Osteocyte (in vitro differentiated cells): ENCODE measurements at places on chromosomes 7 and 10. TPM values are rescaled to one million over a fixed set of nuclear protein-coding genes. Genes with fewer than 3 reads are reported as not detected.

DNA sequence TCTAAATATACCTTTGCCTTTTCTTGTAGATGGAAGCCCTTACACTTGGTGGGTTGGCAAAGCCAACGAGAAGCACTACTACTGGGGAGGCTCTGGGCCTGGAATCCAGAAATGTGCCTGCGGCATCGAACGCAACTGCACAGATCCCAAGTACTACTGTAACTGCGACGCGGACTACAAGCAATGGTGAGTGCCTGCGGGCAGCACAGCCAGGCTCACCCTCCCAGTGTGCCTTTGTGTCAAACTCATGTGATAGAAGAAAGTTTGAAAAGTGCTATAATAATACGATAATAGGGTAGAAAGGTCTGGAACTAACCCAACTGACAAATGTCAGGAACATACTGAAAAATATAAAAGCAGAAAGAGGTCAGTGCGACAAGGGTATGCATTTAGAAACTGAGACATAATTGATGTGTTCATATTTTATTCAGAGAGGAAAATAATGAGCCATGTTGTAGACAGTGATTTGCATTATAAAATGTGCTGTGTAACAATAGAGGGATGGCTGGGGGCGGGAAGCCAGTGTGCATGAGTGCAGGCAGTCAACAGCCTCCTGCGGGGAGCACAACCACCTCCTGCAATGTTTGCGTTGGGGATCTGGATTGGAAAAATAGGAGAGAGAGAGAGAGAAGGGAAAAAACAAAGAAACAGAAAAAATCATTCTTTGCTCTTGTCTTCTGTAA is 686.9 kb upstream of the C7orf33 start:
- no peaks in the 10 kb centered on the region for H3K36me3 ChIP-seq
- no peak for DNase-seq
- no peak overlapping the region for H3K4me3 ChIP-seq
- H3K4me1 ChIP-seq = no peaks in the 10 kb centered on the region
- no peak overlapping the region for H3K27ac ChIP-seq

- peaks cover 1% of the 10 kb centered on the region for H3K36me3 ChIP-seq
- H3K27me3 ChIP-seq = no peaks in the 10 kb centered on the region
- H3K4me1 ChIP-seq = no peaks in the 10 kb centered on the region
- no peak overlapping the region for H3K27ac ChIP-seq
These were observed 179.3 kb downstream of the ATRNL1 start for GRCh38 chr10:115272482-115272881.

DNA sequence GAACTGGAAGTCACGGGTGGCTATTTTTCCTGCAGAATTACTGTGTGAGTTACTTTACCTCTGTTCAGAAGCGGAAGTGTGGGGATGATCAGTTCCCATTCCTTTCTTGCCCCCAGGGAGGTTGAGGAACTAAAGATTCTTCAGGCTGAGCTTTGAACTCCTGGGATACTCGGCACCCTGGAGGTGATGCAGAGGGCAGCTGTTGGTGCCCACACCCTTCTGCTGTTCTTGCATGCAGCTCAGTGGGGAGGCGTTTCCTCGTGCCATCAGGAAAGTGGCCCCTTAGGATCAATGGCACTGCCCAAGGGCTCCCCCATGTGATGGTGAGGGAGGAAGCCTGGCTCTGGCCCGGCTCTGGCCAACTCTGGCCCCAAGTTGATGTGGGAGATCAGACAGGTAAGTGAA is 44.7 kb upstream of the MXI1 start:
- no peaks in the 10 kb centered on the region for H3K4me1 ChIP-seq
- no peak overlapping the region for H3K27ac ChIP-seq
- no peak for DNase-seq
- no peaks in the 10 kb centered on the region for H3K36me3 ChIP-seq
- no peak overlapping the region for H3K4me3 ChIP-seq

GRCh38 chr10:13883636-13884444 is 297.1 kb downstream of the PRPF18 start:
- DNase-seq = no peak
- H3K4me1 ChIP-seq = peaks cover 44% of the 10 kb centered on the region
- H3K27ac ChIP-seq = peak overlapping the region; percentile 35
- peaks cover 11% of the 10 kb centered on the region for H3K36me3 ChIP-seq
- no peak overlapping the region for H3K4me3 ChIP-seq

DNA sequence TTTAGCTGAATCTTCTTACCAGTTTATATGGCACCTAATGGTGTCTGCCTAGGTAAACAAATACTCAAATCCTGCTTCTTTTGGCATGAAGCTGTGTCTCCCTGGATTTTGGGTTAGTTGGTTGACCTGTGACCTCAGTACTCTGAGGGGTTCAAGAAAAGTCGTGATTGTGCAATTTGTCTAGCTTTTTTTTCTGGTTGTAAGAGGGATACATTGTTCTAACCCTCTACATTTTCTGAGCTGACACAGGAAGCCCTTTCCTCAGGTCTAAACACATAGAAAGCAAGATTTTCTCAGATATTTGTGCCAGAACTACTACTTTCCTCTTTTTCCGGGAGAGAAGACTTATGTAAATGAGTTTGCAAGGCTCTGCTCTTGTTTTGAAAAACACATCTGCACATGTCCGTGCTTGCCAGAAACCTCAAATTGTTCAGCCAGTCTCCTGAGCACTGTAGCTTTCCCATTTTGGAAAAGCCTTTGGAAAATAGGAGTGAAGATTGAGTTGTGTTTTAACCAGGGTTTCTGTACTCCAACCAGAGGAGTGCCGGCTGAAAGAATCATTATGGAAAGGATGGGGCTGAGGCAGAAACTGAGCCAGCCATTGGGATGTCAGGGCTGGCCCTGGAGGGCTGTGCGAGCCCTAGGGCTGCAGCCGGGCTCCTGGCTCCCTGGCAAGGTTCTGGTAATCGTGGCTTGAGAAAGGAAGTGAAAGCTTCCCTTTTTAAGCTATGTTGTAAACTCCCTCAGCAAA is 31.3 kb upstream of the CXCL12 start:
- H3K4me1 ChIP-seq = peaks cover 13% of the 10 kb centered on the region
- H3K4me3 ChIP-seq = no peak overlapping the region
- peaks cover 22% of the 10 kb centered on the region for H3K27me3 ChIP-seq
- H3K36me3 ChIP-seq = peaks cover 3% of the 10 kb centered on the region

- no peaks in the 10 kb centered on the region for H3K27me3 ChIP-seq
- no peak overlapping the region for H3K27ac ChIP-seq
- no peaks in the 10 kb centered on the region for H3K4me1 ChIP-seq
- H3K4me3 ChIP-seq = no peak overlapping the region
- no peak for DNase-seq
- H3K36me3 ChIP-seq = no peaks in the 10 kb centered on the region
These were observed 18.4 kb upstream of the CALN1 start for GRCh38 chr7:72430531-72430930.

DNA sequence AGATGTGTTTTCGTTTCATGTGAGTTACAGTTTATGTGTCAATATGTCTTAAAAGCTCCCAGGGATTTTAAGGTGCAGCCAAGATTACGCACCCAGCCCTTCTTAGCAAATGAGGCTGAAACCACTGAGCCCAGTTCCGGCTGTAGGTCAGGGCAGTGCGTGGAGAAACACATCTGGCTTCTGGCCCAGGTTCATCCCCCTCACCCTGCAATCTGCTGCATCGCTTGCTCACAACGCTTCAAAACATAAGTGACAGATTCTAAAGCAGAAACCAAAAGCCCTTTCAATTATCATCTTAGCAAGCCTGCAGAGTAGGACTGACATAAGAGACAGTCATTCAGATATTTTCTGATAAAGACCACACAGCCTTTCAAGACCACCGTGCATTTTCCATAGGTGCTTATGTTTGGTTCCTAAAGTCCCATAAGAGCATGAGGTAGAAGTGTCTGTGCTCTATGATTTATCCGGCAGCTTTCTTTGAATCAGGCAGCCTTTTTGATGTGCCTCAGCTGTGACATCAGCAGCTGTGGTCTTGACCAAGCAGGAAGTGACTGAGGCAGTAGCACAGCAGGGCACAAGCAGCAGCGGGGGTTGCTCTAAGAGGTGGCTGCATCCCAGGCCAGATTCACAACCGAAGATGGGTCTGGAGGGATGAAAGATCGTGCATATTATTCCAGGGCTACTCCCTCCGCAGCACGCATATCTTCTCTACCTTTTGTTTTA is 72.1 kb upstream of the LYZL2 start:
- DNase-seq = peak; percentile 75
- no peaks in the 10 kb centered on the region for H3K27me3 ChIP-seq
- no peak overlapping the region for H3K4me3 ChIP-seq
- no peaks in the 10 kb centered on the region for H3K36me3 ChIP-seq
- peak overlapping the region; percentile 52 for H3K27ac ChIP-seq

- no peaks in the 10 kb centered on the region for H3K4me1 ChIP-seq
- no peak for DNase-seq
- no peaks in the 10 kb centered on the region for H3K36me3 ChIP-seq
- no peak overlapping the region for H3K27ac ChIP-seq
- peaks cover 4% of the 10 kb centered on the region for H3K27me3 ChIP-seq
These were observed 29.4 kb upstream of the ECHDC3 start for GRCh38 chr10:11712744-11713143.

- no peaks in the 10 kb centered on the region for H3K36me3 ChIP-seq
- no peak overlapping the region for H3K27ac ChIP-seq
- no peak for DNase-seq
- H3K4me3 ChIP-seq = no peak overlapping the region
These were observed 177.0 kb downstream of the PRKAG2 start for GRCh38 chr7:151699928-151700319.

GRCh38 chr7:80907141-80907601 is 11.7 kb downstream of the SEMA3C start:
- peaks cover 5% of the 10 kb centered on the region for H3K36me3 ChIP-seq
- peak overlapping the region; percentile 48 for H3K27ac ChIP-seq
- no peaks in the 10 kb centered on the region for H3K27me3 ChIP-seq
- peaks cover 35% of the 10 kb centered on the region for H3K4me1 ChIP-seq

- no peak overlapping the region for H3K4me3 ChIP-seq
- DNase-seq = no peak
- no peaks in the 10 kb centered on the region for H3K27me3 ChIP-seq
These were observed 101.1 kb downstream of the BTAF1 start for GRCh38 chr10:92024700-92025099.

DNA sequence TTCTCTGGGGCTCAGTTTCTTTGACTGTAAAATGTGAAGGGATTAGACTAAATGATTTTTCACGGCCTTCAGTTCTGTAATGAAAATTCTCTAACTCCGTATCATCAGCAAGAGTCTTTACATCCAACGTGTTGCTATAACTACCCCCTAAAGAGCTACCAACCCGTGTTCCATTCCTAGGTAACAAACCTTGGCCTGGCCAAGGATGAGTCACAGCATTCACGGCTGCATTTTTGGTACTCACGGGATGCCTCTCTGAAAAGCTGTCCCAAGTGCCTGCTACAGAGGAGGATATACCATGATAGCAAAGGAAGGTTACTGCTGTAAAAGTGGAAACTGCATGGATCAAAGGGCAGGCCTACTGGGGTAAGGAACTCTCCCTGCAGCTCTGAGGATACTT is 5.9 kb downstream of the LRRC4 start:
- no peak overlapping the region for H3K27ac ChIP-seq
- DNase-seq = no peak
- H3K36me3 ChIP-seq = peaks cover 11% of the 10 kb centered on the region
- H3K4me1 ChIP-seq = peaks cover 19% of the 10 kb centered on the region
- H3K4me3 ChIP-seq = no peak overlapping the region

DNA sequence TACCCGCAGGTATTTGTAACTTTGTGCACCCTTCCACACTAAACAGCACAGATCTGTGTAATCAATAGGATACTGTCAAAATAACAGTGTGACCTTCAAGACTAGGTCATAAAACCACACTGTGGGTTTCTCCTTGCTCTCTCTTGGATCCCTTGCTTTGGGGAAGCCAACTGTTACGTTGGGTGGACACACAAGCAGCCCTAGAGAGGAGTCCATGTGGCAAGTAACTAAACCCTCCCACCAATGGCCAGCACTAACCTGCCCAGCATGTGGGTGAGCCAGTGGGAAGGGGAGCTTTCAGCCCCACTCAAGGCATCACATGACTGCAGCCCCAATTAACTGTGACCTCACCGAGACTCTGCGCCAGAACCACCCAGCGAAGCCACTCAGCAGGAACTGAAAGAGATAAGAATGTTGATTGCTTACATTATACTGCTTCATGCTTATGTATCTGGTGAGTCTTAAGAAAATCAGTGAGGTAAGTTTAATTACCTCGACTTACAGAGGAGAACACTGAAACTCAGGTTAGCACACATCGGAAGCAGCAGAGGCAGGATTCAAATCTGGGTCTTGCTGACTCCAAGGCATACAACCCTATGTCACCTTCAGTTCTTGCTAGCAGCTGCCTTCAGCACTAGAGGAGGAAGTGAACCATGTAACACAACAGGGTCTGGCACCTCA is 9.4 kb upstream of the ZC3HAV1 start:
- DNase-seq = no peak
- H3K27ac ChIP-seq = no peak overlapping the region
- peaks cover 19% of the 10 kb centered on the region for H3K27me3 ChIP-seq

DNA sequence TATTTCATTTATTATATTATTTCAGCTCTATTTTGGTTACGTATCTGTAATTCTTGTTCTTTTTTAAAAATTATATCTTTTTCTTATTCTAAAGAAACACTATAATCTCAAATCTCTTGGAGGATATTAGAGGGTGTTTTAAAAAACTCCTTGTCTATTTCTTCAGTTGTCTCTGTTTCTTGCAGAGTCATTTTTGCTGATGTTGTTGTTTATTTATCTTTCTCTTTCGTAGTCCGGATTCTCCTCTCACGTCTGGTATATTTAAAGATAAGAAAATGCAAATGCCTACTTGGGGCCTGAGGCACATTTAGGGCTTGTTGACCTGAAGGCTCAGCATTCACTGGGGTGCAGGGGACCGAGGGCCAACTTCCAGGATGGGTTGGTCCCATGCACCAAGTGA is 181.2 kb upstream of the CTBP2 start:
- no peak for DNase-seq

- no peak overlapping the region for H3K4me3 ChIP-seq
- no peaks in the 10 kb centered on the region for H3K27me3 ChIP-seq
- H3K4me1 ChIP-seq = peaks cover 6% of the 10 kb centered on the region
- H3K27ac ChIP-seq = no peak overlapping the region
- no peak for DNase-seq
These were observed 49.8 kb downstream of the EBF3 start for GRCh38 chr10:129914153-129914855.

- no peaks in the 10 kb centered on the region for H3K36me3 ChIP-seq
- H3K4me1 ChIP-seq = no peaks in the 10 kb centered on the region
- H3K27ac ChIP-seq = no peak overlapping the region
- no peak overlapping the region for H3K4me3 ChIP-seq
- no peaks in the 10 kb centered on the region for H3K27me3 ChIP-seq
- DNase-seq = no peak
These were observed 425.2 kb upstream of the VSTM2A start for GRCh38 chr7:54116956-54117355.

The DPYSL4 gene
- total RNA-seq = 33.8 and 34.7 TPM in 2 replicates

The TEX47 gene
- not detected in 2 replicates for total RNA-seq

The NUTM2A gene
- total RNA-seq = 1.2 and 1.5 TPM in 2 replicates

The IFIT2 gene
- 8.8 and 11.0 TPM in 2 replicates for total RNA-seq

The ZNF365 gene
- 0.44 and 1.0 TPM in 2 replicates for total RNA-seq

The SPDYE5 gene
- total RNA-seq = not detected in 2 replicates

The OLAH gene
- 0.59 TPM in 1 of 2 replicates, not detected in the other for total RNA-seq
